Cardiac muscle cell (in vitro differentiated cells and primary cell): ENCODE measurements at places on chromosomes 11 and 22.

- no peak for DNase-seq
Measured at GRCh38 chr11:68667511-68668500, 16.5 kb upstream of the GAL start.

- peak; percentile 56 for DNase-seq
Measured at GRCh38 chr11:121249039-121249663, 43.4 kb upstream of the SC5D start.

GRCh38 chr11:123381817-123382554 is 48.1 kb upstream of the GRAMD1B start:
- no peak for DNase-seq

DNA sequence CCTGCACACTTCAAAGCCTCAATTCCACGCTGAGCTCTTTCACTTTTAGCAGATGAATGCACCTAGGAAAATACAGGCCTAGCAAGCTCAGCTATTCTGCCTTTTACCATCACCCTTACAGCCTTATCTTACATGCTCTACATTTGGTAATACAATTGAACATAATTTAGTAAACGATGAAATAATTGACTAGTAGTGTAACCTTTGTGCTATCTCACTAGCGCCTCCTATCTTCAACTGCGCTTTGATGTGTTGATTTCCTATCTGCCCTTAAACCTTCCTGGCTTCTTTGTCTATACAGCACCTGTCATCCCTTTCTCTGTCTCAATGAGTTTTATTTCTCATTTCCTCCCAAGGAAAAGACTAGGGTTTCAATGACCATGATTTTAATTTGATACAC is 149.7 kb downstream of the LRRC4C start:
- no peak for DNase-seq

- peak; percentile 77 for DNase-seq
Measured at GRCh38 chr11:75558939-75559843, 2.9 kb upstream of the SERPINH1 start.

- DNase-seq, result no peak
Measured at GRCh38 chr11:2737226-2737590, 37.4 kb upstream of the KCNQ1OT1 start.

- DNase-seq, result no peak
Measured at GRCh38 chr11:111137846-111138245, 107.7 kb upstream of the POU2AF2 start.

- DNase-seq, result no peak
Measured at GRCh38 chr11:35190804-35191348, 51.9 kb downstream of the CD44 start.

DNA sequence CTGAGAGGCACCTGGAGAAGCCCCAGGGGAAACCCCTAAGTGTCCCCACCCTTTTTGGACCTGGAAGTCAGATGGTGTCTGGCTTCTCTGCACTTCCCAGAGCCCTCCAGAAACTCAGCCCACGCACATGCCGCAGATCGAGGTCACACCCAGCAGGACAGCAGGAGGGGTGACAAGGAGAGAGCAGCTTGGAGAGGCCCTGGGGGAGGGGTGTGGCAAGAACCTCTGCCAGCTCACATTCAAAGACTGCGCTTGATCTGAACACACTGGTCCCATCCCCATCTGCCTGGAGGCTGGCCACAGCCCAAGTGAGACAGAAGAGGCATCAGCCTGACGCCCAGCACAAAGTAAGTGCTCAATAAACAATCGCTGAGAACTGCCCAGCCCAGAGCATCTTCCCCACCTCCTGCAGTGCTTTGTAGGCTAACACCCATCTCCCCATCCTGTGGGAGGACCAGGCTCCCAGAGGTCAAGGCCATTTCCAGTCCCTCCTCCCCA is 21.4 kb downstream of the TMPRSS6 start:
- DNase-seq, result no peak

DNA sequence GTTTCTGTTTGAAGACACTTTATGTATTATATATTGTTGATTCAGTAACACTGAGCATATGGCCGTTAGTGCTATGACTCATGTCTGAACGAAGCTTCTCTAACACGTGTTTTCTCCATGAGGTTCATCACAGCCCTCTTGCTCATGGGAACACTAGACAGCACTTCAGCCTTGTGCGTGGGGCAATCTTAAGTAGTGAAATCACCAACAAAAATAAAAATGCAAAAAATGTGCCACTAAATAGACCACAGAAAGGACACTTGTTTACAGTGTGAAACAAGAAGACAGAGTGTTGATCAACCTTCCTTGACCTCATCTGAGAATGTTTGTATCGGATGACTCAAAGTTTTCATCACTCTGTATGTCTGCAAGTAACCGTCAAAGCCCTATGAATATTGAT is 94.5 kb downstream of the FDX1 start:
- no peak for DNase-seq

GRCh38 chr11:62472063-62472884 is 53.4 kb downstream of the SCGB1A1 start:
- DNase-seq, result peak; percentile 55

- DNase-seq, result no peak
Measured at GRCh38 chr11:93540337-93540736, 2.9 kb downstream of the SMCO4 start.

DNA sequence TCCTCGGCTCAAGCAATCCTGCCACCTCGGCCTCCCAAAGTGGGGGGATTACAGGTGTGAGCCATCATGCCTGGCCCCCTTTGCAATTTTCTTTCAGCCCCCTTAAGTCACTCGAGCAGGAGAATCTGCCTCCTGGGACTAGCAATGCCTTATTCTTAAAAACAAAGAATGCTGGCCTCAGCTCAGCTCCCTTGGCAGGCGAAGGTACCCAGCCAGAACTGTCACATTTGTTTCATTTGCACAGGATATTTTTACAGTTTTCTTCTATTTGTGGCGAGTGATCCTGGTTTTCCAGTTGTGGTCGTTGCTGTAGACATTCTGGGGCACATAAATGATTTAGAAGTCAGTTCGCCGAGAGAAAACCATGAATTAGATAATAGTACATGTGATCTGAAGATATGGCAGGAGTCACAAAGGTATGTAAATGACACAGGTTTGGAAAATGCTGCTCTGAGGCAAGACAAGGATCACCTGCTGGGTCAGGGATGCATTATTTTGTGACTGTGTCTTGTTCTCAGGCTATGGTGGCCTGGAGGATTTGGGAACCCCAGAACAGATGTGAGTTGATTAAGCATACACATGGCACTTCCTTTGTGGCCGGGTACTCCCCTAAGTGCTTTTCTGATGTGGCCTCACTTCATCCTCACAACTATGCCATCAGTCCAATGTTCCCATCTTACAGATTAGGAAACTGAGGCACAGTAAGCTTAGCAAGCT is 51.2 kb upstream of the SLC22A12 start:
- no peak for DNase-seq

GRCh38 chr11:111301842-111302118 is 3.4 kb downstream of the POU2AF3 start:
- no peak for DNase-seq

DNA sequence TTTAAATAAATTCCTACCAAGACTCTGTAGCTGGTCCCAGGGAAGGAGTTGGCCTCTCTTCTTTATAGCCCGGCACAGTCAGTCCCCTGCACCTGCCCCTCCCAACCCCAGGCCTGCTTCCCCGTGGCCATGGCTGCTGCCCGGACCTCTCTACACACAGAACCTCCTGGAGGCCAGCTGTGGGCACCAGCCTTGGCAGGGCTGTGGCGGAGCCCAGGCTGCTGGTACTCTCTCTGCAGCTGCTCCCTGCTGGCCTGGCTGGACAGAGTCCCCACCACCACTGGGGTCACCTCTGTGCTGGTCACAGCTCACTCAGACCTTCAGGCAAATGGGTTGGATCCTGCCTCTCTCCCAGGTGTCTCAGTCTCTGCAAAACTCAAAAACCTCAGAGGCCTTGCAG is 69.3 kb downstream of the LRP5 start:
- DNase-seq, result no peak

DNA sequence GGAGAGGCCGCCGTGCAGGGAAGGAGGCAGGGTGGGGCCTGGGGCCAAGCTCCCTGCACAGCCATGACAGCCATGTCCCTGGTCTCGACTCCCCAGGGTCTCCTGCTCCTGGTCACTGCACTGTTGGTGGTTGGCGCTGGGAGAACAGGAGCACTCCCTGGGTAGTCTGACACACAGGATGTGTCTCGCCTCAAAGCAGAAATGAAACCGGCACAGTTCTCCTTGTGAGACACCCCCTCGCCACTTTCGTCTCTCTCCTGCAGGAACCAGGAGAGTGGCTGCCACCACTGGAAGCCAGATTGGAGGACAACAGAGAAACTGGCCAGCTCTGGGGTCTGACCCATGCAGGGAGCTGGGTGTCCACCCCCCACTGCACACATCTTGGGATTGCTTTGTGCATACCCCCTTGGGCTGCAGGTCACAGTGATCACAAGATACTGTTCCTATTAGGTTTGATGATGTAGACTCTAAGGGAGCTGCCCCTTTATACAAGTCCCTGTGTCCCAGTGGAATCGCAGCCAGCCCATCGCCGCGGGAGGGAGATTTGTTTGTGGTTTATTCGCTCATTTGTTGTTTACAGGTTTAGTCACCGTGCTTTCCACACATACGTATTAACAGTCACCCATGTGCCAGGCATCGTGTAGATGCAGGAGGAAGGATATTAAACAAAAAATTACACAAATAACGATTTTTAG is 27.0 kb upstream of the YWHAH start:
- no peak for DNase-seq

GRCh38 chr11:10540546-10540914 is 457 bp downstream of the RNF141 start:
- peak; percentile 49 for DNase-seq

GRCh38 chr11:59212744-59213631 is at the start of gene MPEG1:
TSS of gene MPEG1 (minus strand) at chr11:59212927. CDS start at chr11:59212865, 62 bp downstream.
- DNase-seq, result no peak

DNA sequence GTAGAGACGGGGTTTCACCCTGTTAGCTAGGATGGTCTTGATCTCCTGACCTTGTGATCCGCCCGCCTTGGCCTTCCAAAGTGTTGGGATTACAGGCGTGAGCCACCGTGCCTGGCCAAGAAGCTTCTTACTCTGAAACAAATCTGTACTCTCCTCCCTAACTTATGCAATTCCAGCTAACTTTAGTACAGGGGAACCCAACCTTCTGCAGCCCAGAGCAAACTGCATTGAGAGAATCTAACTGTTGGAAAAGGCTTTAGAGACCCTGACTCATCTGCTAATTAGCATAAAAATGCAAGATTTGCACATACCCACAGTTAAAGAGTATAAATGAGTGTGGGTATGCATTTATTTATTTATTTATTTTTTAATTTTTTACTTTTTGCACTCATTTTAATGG is 64.8 kb downstream of the APOL5 start:
- DNase-seq, result no peak

- DNase-seq, result no peak
Measured at GRCh38 chr11:377883-378500, 8.7 kb downstream of the B4GALNT4 start.

DNA sequence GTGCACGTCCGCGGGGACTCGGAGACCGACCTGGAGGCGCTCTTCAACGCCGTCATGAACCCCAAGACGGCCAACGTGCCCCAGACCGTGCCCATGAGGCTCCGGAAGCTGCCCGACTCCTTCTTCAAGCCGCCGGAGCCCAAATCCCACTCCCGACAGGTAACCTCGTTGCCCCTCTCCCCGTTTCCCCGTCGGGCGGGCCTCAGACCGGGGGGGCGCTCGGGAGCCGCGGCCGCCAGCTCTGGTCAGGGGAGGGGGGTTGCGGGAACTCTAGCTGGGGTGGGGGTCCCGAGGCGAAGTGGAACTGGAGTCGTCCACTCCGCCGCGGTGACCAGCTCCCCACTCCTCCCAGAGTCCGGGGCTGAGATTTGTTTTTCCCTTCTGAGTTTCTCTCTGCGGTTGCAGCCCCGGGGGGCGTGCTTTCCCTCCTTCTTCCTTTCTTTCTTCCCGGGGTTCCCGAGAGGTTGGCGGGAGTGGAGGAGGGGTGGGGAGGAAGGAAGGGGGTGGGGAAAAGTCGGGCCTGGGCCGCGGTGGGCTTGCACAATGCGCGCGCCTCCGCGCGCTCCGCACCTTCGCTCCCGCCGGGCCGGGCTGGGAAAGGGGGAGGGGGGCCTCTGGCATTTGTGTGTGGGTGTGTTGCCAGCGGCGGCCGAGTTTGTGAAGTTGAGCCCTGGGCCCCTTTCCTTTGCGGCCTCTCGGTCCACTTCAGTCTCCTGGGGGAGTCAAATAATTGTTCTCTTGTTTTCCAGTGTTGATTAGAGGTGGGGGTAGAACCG is 952 bp downstream of the YAP1 start:
- DNase-seq, result peak; percentile 94

DNA sequence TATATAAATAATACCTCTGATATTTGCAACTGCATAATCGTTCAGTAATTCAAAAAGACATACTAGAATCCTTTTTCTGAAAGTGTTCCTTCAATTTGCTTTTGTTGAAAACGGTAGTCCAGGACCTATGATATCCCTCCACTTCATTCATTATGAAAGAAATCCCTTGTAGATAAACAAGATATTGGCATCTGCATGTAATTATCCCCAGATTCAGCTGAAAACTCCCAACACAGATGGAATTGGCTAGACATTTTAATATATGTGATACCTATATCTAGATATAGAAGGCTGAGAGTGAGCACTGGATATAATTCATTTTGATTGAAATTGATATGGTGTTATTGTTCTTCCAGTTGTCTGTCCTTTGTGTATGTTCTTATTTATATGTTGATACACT is 109.4 kb downstream of the MSANTD4 start:
- DNase-seq, result no peak

- DNase-seq, result no peak
Measured at GRCh38 chr11:77799338-77799737, 21.2 kb downstream of the RSF1 start.

DNA sequence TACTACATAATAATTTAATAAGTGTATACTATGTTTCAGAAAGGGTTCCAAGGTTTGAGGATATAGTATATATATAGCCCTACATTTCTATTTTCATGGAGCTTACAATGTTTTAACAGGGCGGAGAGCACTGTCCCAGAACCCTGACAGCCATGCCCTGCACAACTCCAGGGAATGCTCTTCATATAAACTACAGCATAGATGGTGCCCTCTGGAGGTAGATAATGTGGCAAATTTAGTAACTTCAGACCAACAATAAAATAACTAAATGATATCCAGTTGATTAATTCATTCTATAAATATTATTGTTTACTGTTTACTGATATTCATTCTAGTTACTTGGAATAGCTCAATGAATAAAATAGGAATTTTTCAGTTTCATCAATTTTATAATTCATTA is 693.7 kb upstream of the CCDC179 start:
- no peak for DNase-seq

- no peak for DNase-seq
Measured at GRCh38 chr11:15157606-15158137, 42.9 kb downstream of the INSC start.

DNA sequence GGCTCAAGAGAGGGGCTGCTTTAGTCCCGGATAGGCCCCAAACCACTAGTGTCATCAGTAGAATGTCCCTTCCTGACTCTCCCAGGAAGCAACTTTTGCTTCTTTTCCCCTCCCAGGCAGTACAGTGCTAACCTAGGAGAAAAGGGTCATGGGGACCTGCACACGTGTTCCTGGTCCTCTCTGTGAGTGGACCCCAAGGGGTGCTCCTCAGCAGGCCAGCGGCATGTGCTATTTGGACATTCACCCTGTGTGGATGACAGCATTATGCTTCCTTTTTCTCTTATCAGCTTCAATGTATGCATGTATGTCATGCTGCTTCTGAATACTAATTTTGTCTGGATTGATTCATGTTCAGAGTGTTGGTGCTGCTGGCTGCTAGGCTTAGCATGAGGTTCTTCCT is 18.1 kb upstream of the PLET1 start:
- DNase-seq, result no peak
